ENCODE measurements at places on chromosomes 6 and 20.

DNA sequence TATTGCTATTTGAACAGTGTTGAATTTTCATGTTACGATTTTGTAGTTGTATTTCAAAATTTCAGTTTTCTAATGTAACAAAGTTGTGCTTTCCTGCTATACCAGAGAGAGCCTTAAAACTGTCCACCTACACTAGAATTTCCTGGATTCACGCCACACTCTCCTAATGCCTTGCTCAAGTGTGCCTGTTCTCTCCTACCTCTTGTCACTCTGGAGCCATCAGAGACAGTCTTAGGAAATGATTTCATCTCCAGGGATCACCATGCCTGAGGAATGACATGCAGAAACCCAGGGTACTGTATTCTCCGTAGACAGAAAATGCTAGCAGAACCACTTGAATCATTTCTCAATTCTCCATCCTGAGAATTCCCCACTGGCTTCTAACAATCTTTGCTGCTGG is 667.6 kb downstream of the KIF16B start:
- no peak for DNase-seq

GRCh38 chr20:23021951-23022350 is 13.2 kb upstream of the SSTR4 start:
- DNase-seq = no peak

DNA sequence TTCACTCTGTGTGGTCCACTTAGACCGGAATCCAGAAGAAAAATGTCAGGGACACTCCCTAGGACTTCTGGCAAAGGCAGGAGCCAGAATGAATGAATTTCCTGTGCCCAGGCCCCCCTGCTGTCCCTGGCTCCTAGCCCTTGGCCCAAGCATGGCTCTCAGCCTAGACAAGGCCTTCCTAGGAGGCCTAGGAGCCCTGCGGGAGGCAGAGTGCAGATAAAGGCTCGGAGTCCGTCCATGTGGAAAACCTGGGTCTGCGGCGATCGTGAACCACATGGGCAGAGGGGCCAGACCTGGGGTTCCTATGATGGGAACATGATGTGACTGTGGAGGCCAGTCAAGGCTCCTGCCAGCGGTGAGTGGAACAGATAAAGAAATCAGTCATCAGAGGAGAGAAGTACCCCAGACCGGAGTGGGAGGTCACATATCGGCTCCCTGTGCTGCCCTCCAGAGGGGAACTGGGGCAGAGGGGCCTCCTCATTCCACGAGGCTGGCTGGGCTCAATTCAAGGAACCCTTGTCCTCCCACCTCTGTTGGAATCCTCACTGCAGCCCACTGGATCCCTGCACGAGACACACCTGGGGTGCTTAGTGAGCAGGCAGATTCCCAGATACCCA is 5.9 kb upstream of the VSTM2L start:
- no peak for DNase-seq

DNA sequence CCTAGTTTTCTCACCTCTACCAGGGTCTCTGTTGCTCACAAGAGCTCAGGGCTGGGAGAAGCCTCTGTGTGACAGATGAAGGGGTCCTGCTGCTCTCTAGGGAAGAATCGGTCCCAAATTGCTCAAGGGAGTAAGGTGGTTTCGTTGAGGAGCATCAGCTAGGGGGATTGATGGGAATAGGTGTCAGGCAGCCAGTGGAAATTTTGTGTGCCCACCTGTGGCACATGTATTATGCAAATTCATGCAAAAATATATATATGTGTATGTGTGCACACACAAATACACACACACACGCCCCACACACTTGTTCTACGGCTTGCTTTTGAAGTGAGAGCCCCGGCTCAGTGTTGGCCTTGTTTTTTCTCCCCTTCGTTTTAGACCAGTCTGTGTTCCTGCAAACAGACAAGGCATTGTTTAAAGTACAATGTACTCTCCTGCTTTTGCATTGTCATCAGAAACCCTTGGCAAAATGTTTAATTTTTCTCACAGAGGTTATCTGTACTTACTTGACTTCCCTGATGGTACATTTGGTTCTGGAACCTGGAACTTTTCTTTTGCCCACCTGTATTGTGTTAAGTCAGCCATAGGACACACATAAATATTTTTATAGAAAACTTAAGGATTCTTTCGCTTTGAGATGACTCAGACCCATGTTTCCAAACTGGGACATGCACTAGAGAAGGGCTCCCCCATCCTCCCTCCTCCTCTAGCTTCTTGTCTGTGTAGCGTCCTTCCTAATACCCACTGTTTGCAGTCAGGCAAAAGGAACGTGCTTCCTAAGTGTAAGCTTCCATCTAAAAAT is 26.7 kb downstream of the FOXO3 start:
- no peak for DNase-seq

GRCh38 chr6:46684771-46685170 is 2.9 kb upstream of the TDRD6 start:
- DNase-seq = no peak

DNA sequence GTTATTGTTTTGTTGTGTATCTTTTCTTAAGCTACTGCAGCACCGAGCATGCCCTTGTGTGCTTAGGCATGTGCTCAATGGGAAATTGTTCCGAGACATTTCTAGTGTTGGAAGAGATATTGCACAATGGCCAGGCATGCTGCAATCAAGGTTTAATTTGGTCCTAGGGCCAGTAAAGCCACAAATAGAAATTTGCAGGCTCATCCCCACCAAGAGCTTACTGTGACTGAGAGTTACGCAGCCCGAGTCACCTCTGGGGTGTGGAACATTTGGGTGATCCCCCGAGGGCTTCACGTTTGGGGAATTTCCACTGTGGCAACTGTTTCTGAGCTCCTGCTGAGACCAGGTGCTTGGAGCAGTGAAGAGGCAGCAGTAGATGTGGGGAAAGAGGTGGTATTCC is 65.8 kb downstream of the ADTRP start:
- DNase-seq = no peak

DNA sequence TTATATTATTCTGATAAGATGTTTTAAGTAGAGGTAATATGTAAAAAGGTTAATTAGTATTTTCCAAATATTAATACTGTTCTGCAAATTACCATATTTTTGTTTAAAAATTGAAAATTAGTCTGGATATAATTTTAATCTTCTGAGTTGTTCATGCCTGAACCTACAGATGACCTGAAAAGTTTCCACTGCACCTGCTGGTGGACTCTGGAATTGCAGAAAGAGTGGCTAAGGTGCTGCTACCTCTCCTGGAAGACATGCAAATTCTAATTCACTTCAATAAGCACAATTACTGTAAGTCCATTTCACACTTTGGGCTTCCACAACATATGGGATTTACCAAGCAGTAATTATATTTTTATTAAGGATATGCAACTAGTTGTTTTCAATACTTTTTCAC is 77.7 kb upstream of the OLIG3 start:
- DNase-seq = peak; percentile 14

DNA sequence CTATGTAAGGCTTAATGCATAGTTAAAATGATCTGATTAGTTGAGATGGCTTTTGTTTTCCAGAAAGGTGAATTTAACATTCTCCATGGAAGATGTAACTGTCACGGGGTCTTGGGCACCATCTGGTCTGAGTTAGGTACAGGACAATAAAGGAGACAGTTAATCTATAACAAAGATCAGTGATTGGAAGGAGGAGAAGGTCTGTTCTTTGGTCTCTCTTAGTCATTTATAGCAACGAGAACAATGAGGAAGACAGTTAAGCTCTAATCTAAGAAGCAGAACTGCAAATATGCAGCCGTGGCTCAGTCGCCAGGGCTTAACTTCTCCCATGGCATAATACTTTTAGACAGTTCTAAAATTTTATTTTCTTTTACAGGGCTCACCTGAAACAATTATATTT is 405.5 kb upstream of the SULF2 start:
- DNase-seq = no peak

DNA sequence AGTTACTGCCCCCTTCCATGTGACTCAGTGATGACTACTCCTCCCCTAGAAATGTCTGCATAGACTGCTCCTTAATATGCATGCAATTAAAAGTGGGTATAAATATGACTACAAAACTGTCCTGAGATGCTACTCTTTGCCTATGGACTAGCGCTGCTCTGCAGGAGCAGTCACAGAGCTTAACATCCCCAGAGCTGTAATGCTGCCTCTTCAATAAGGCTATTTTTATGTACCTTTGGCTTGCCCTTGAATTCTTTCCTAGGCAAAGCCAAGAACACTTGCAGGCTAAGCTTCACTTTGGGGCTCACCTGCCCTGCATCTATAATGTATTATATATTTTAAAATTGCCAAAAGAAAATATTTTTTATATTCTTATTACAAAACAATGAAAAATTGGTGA is 299.1 kb downstream of the CLVS2 start:
- no peak for DNase-seq

- peak; percentile 13 for DNase-seq
These were observed 697 bp downstream of the PPT2 start for GRCh38 chr6:32154514-32155161.

GRCh38 chr6:120373185-120373584 is 961.1 kb downstream of the TBC1D32 start:
- DNase-seq = no peak

DNA sequence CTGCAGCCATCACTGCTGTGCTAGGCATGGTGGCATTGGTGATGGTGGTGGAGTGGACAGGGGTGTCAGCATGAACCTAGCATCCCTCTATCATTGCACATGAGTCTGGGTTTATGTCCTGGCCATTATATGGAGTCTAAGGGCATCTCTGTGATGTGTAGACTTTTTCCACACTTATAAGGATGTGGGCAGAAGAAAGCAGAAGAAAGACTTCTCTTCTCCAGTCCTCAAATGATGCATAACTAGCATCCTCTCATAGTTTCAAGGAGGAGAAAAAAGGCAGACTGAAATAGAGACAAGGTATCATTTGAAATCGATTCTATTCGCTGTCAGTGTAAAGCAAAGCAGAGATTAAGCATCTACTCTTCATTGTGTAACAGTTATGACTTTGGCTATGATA is 140.0 kb upstream of the ATXN1 start:
- no peak for DNase-seq

DNA sequence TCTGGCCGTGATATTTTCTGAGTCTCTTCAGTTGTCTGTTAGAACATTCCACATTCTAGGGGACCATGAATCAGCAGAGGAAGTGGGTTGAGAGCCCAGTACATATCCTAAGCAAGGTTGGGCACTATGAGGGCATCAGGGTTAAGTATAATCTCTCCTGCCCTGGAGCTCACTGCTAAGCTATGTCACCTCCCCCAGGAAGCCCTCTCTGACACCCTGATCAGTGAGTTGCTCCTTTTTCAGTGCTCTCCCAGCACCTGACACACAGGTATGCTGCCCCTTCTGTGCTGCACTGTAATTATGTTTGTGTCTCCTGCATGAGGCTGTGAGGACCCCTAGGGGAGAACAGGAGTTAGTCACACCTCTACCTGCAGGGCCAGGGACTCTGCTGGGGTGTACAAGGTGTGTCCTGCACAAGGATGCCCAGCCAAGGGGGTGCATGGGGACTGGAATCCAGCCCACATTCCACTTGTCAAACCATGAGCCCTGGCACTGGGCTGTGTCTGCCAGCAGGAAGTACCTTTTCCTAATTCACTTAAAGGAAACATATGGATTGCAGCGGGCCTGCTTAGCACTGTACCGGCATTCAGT is 3.9 kb downstream of the RAB44 start:
- DNase-seq = no peak

DNA sequence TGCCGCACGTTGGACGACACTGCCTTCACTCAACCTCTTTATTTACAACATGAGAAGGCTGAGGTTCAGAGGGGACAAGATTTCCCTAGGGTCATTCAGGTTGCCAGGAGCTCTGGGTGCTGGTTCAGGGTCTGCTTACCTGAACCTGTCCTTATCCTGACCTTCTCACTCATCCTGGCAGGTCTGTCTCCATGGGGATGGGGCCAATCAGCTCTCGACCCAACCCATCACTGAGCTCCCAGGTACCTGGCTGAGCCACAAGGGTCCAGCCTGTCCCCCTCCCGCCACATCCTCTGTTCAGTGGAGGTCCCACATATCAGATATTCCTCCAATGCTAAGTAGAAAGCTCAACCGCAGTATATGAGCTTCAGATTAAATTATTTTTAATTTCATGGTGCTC is 225.6 kb downstream of the ANKRD60 start:
- no peak for DNase-seq

GRCh38 chr6:106107043-106107613 is 21.0 kb downstream of the PRDM1 start:
- no peak for DNase-seq

DNA sequence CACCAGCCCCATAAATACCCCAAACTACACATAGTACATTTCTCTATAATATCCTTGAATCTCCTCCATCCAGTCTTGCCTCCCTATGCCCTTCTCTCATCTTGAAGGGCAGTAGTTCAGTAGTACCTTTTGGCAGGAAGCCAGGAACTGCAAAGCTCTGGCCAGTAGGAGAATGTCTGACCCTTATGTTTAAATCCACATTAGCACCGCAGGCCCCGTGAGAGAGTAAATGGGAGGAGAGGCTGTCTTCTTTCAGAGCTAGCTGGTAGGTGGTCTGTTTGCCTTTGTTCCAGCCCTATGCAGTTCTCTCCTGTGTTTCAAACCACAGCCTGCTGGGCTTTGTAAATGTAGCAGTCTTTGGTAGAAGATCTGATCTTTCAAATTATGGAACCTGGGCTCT is 690.7 kb downstream of the DOK5 start:
- no peak for DNase-seq

- no peak for DNase-seq
These were observed 587 bp downstream of the IP6K3 start for GRCh38 chr6:33746036-33746600.

DNA sequence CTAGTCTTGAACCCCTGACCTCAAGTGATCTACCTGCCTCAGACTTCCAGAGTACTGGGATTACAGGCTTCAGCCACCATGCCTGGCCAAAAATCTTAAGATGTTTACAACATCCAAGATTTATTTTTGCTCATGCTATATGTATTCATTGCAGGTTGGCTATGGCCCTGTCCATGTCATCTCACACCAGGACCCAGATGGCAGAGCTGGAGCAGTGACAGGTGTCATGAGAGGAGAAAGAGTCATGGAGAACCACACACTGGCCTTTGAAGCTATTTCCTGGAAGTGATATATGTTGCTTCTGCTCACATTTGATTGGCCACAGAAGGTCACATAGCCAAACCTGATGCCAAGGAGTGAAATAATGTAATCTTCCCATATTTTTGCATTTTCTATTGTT is 13.8 kb upstream of the DDR1 start:
- DNase-seq = no peak

DNA sequence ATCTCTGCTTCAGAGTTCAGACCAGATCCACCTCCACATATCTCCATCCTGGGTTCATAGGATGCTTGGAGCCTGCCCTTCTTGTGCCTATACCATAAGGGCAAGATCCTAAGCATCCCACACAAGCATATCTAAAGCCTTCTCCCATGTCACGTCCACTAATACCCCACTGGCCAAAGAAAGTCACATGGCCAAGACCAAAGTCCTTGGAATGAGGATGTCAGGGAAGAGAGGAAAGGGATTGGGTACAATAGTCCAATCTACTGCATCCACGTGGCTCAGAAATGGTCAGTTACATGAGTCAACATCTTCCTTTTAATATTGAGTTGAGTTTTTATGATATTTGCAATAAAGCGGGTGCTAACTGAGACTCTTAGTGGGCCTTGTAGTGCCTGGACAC is 515.9 kb upstream of the SULF2 start:
- no peak for DNase-seq

DNA sequence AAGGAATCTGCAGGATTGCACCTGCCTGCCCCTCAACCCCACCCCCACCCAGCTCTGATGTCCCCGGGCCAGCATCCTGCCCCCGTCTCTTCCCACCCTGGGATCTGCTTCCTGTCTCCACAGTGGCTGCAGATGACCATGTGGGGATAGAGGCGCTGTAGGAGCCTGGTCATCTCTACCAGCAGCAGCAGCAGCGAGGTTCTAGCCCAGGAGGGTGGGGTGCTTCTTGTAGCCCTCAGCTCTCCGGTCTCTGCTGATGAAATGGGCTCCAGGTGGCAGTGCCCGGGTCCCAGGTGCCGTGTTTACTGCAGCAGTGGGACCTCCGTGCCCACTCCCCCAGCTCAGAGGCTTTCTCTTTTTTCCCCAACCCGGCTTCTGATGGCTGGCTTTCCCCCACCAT is 25.2 kb downstream of the CAPN11 start:
- no peak for DNase-seq
